ENCODE measurements at places on chromosomes 4 and X.

DNA sequence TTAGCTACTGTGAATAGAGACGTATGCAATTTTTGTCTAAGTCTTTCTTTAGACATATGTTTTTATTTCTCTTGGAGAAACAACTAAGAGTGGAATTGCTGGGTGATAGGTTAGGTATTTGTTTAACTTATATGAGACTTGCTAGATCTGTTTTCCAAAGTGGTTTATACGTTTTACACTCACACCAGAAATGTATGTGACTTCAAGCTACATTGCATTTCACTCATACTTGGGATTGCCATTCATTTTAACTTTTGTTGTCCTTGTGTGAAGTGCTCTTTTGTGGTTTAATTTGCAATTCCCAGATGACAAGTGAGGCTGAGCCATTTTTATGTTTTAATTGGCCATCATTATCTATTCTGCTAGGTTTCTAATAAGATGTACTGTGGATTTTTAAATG, 817.2 kb downstream of the GLUD2 start:
- DNase-seq = no peak

GRCh38 chr4:65296246-65296645, 374.0 kb downstream of the EPHA5 start:
- DNase-seq = no peak

- no peak for DNase-seq
These were observed 2.9 kb downstream of the DOK7 start for GRCh38 chr4:3465698-3466671.

- DNase-seq = no peak
These were observed 927.1 kb downstream of the C4orf33 start for GRCh38 chr4:130023088-130023487.

DNA sequence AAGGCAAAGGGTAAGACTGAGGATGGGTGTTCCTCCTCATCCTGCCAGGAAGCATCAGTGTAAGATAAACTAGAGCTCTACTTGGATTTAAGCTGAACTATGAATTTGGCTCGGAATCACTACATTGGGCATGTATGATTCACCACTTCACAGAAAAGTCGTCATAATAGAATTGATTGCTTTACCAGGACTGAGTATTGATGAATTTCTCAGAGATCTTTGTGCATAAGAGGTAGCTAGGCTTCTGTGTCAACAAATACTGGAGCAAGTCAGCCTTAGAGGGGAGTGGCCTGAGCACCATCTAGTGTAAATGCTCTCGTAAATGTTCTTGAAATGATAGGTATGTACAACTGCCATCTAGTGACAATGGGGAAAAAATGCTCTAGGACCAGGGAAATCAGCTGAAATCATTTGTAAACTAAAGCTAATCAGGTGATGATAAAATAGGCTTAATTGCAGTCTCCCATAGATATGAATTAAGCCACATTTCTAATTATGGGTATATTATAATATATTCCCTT, 309.5 kb upstream of the FMR1 start:
- DNase-seq = no peak

- no peak for DNase-seq
These were observed 191.4 kb downstream of the TSPAN5 start for GRCh38 chr4:98466868-98467599.

GRCh38 chr4:173264684-173265185, 69.4 kb downstream of the HMGB2 start:
- DNase-seq = no peak

DNA sequence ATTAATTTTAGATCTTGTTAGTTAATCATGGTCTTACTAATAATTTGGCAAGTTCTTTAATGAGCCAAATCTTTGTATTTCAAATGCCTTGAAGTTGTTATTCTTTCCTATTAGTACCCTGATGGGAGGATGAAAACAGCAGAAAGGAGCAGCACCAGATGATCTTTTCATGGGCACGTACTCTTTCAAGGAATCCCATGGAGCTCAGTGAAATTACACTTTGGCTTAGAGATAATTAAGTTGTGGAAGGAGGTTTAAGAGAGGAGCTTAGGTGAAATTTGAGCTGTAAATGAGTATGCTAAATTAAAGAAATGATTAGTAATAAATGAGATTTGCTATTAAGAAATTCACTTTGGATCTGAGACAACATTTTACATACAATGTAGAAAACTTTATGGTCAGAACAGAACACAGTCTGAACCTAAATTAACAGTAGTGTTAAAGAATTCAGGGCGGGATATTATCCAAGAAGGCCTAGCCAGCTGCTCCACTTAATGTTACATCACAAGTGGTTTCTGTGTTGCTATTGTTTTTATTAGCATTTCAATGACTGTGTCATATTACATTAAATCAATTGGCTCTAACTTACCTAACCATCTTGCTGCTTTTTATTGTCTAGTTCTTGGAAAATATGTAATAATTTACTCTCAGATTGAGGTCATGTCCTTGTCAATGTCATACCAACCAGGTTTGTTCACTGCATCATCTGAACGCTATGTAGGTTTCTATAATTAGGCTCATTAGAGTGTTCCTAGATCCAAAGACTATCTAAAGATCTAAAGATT, 3.9 kb downstream of the MTHFD2L start:
- DNase-seq = no peak

DNA sequence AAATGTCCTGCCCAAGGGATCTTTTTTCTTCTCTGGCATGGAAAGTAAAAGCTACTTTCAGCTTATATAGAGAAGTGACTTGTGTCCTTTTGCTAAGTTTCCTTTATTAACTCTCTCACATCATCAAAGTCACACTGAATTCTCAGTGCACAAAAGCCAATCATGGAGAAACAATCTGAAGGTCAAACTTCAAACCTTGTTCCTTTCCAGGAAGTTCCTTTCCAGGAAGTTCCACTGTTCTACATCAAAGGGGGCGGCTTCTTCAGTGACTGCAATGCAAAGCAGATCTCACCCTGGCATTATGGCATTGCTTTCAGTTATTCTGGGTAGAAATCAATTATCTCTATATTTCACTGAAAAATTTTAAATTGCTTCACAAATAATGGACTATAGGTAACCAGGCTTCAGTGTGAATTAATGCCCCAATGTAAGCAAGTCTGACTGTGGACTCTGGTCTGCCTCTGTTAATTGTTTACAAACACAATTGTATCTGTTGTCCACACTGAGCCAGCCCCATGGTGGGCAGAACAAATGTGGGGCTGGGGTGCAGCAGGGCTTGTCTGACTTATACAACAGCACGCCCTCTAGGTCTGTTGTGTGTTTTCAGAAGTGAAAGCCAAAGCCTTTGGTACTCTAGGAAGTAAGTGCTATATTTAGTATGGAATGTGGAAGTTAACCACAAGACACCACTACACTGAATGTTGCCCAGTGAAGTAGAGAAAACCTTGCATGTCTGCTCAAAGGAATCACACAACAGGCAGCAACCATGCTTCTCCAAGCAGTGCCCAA, 98.8 kb downstream of the CDS1 start:
- DNase-seq = no peak

- DNase-seq = no peak
These were observed 17.2 kb upstream of the FAT1 start for GRCh38 chr4:186740822-186741221.

DNA sequence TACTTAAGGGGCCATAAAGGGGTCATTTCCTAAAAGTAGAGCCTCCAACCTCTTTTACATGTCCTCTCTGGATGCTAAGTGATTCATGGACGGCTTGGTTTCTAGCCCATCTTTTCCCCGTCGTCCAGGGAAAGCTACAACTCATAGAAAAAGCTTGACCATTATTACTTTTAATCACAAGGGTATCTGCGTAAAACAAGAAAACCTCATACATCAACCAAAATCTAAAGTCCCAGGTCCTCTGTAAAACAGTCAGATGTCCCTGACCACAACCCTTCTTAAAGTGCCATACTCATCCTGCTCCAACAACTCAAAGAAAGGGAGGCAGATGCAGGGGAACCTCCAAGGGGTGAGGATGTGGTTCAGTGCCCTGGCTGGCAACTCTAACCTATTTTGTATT, 29.6 kb downstream of the ADGRA3 start:
- no peak for DNase-seq
